GM13977 (cell line): ENCODE measurements at places on chromosomes 12 and 14.
A peak's percentile ranks its signal among the peaks of the same experiment; 100 is the strongest.

GRCh38 chr12:57985685-57986084 is 44.3 kb downstream of the ATP23 start:
- DNase-seq: no peak

GRCh38 chr12:110929818-110930217 is 9.4 kb upstream of the MYL2 start:
- no peak for DNase-seq

DNA sequence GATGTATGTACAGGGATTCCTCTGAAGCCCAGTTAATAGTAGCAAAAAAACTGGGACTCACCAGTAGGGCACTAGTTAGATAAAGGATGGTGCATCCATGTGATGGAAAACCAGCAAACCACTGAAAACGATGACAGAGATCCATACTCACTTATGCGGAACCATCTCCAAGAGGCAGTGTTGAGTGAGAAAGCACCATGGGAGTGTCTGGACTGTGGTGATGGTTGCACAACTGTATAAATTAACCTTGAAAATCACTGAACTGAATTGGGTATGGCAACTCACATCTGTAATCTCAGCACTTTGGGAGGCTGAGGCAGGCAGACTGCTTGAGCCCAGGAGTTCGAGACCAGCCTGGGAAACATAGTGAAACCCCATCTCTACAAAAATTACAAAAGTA is 53.6 kb upstream of the ZFP36L1 start:
- no peak for DNase-seq

DNA sequence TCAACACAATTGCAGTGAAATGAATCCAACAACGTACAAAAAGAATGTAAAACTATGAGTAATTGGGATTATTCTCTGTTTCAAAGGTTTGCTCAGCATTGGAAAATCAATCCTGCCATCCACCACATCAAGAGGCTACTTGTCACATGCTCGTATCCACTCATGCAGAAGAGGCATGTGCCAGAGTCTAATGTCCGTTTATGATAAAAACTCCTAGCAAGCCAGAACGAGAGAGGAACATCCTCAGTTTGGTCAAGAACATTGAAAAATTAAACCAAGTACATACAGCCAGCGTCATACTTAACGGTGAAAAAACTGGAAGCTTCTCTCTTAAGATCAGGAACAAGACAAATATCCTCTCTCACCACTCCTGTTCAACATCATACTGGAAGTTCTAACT is 563.9 kb upstream of the TMEM132C start:
- no peak for DNase-seq

DNA sequence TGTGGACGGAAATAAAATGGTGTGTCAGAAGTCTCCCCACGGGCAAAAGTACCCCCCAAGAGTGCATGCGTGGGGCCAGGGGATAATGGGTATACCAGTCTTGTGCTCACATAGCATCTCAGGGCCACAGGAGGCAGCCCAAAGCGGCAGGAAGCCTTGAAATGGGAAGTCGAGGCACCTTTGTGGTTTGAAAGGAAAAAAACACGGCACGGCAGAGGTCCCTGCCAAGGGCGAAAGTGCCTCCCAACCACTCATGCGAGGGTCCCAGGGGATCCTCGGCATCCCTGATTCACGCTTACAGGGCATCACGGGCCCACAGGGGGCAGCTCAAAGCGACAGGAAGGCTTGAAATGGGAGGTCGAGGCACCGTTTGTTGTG is 583.2 kb downstream of the ALG10 start:
- peak; percentile 1 for DNase-seq
